ENCODE measurements at places on chromosomes 5 and 9. TPM values are rescaled to one million over a fixed set of nuclear protein-coding genes. Genes with fewer than 3 reads are reported as not detected.

GRCh38 chr5:59218424-59219045 is 635.7 kb downstream of the RAB3C start:
- DNase-seq: no peak

RETREG1 gene
- total RNA-seq: 6.3 TPM

TMC1 gene
- not detected for total RNA-seq

CNTNAP3 gene
- 12.6 TPM for total RNA-seq

LHX3 gene
- 0.81 TPM for total RNA-seq

GRCh38 chr9:83294816-83295215 is 231.9 kb upstream of the RASEF start:
- DNase-seq: no peak

- DNase-seq: no peak
These were observed 517.2 kb downstream of the CAAP1 start for GRCh38 chr9:26375448-26375847.

DNA sequence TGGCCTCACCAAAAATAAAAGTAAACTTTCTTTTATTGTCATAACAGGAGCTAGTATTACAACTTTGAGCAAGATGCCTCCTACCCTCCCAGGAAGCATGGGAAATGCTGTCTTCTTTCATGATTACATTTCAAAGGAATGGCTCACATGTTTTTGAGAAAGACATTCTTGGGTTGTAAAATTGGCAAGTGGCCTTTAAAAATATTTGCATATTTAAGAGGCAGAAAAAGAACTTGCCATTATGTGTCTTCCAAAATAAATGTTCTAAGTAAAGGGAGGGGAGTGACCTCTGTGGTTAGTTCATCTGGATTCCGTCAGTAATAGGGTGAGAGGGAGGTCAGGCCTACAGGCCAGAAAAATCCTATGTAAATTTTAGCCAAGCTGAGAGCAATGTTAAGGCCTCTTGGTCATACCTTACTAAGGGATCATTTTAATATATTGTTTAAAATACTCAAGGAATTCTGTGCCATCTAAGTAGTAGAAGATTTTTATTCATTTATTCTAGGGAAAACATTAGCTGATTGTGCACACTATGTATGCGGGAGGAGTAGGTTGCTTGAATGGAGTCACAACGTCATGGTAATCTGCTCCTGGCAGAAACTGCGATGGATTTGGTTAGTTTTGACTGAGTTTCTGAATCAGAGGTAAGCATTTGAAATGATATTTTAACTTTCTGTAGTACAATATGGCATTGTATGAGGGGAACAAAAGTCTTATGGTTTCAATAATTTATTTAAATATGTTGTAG is 1485.7 kb upstream of the CDH9 start:
- no peak for DNase-seq

DNA sequence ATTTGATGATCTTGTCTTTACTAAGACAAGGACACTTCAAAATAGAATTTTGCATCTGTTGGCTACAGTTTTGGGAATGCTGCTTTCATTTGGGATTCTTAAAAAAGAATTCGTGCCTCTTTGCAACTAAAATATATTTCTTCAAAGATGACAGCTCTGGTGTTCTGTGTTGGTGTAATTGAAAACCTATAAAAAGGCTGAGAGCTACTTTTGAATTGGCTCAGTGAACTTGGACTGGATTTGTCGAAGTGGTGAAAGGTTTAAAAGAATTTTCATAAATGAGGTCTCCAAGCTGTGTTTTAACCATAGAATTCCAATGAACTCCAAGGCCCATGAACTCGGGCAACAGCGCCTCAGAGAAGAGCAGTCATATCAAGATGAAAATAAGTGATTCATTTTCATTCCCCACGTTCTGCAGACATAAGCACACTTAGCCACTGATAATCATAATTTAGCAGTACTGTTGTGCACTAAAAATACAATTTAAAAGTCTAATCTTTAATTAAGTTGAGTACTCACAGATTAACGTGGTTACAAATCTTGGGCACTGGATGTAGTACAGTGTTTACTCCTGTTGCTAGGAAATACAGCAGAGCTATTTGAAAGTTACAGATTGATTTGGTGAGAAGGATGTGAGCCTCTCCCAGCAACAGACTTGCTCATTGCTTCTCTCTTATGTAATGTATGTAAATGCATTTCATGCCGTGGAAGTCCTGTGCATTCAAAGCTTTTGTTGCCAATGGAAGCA is 10.9 kb downstream of the SNCAIP start:
- no peak for DNase-seq

Measured in glutamatergic neuron (in vitro differentiated cells).